ENCODE measurements at places on chromosomes 3 and 15. TPM values are rescaled to one million over a fixed set of nuclear protein-coding genes. Genes with fewer than 3 reads are reported as not detected.

- no peak for DNase-seq
These were observed 122.7 kb downstream of the PGPEP1L start for GRCh38 chr15:98884894-98885293.

Gene STRC
- total RNA-seq = 0.13 TPM

- no peak for DNase-seq
These were observed 99.7 kb downstream of the ABHD5 start for GRCh38 chr3:43790476-43790875.

- no peak for DNase-seq
These were observed 526.6 kb upstream of the ZNF717 start for GRCh38 chr3:76311941-76312340.

DNA sequence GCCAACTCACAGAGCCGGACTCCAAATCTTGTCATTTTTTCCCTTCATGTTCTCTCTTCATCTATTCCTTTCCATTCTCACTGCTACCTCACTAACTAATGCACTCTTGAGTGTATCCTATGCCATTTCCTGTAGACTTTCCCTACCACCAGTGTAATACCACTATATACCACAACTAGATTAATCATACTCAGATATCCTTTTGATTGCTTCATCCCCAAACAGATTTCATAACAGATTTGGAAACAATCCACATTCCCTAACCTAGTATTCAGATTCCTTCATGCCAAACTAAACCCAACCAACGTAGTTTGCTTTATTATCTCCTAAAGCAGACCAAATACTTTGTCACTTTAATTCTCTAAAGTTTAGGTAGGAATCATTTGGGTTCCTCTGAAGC lies 2.6 kb upstream of the PLOD2 start:
- peak; percentile 84 for DNase-seq

All from dermis microvascular lymphatic vessel endothelial cell (primary cell).